ENCODE measurements at places on chromosomes 12 and 14.

GRCh38 chr14:87613881-87614280 lies 379.1 kb downstream of the GALC start:
- no peak for DNase-seq

DNA sequence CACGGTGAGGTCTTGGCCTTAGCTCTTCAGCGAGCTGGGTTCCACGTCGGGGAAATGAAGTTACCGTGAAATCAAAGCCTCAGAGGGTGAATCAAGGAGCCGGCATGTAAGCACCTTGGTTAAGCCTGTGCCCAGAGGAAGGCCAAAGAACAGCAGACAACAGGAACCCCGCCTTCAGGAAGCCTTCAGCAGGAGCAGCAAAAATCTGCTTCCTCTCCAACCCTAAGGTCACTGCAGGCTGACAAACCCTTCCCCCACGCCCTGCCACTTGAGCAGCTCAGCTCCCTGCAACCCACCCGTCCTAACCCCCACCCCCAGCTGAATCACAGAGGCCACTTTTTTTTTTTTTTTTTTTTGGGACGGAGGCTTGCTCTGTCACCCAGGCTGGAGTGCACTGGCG lies 72.9 kb upstream of the LTA4H start:
- DNase-seq: no peak

DNA sequence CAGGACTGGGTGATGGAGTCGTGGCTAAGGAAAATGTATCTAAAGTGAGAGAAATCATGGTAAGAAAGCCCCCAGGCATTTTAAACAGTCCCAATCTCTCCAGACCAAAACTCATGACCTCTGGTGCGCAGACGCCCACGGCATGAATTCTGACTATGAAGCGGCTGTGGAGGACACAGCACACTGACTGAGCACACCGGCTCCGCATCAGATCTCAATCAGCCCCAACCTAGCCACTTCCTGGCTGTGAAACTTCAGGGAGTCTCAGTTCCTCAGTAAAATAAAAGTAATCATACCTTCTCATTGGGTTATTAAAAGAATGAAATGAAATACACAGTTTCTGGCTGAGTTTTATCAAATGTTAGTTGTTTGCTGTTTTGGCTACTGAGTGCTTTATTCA lies 38.7 kb downstream of the SETD3 start:
- DNase-seq: no peak

DNA sequence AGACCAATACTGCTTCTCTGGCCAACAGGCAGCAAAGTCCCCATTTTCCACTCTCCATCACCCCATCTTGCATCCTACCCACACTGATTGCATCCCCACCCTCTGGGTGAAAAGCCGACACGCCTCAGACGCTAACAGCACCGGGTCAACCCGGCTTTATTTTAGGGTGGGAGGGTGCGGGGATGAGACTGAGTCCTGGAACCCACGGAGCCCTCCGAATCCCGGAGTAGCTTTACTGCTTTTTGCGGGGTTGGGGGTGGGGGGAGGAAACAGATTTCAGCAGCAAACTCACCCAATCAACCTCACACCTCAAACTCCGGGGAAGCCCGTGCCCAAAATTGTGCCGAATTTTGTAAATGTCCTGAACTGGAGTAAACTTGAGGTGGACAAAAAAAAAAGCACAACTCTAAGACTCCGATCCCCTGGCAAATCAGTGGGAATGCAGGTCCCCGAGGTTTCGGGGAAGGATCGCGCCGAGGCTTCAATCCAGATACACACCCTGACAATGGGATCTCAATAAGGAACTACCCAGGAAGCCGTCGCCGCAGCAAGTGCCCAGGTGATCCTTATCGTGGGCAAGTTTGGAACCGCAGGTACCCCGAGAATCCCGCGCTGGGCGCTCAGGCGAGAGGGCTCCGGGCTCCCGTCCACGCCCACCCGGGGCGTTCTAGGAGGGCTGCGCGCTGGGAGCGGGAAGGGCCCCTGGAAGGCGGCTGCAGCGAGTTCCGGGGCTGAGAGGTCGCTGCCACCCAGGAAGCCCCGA lies 1.1 kb downstream of the GCH1 start:
- DNase-seq: peak; percentile 46

- DNase-seq: no peak
These were observed 186.2 kb upstream of the C14orf180 start for GRCh38 chr14:104393199-104393897.

- DNase-seq: no peak
These were observed 14.2 kb upstream of the PLEK2 start for GRCh38 chr14:67426161-67426560.

DNA sequence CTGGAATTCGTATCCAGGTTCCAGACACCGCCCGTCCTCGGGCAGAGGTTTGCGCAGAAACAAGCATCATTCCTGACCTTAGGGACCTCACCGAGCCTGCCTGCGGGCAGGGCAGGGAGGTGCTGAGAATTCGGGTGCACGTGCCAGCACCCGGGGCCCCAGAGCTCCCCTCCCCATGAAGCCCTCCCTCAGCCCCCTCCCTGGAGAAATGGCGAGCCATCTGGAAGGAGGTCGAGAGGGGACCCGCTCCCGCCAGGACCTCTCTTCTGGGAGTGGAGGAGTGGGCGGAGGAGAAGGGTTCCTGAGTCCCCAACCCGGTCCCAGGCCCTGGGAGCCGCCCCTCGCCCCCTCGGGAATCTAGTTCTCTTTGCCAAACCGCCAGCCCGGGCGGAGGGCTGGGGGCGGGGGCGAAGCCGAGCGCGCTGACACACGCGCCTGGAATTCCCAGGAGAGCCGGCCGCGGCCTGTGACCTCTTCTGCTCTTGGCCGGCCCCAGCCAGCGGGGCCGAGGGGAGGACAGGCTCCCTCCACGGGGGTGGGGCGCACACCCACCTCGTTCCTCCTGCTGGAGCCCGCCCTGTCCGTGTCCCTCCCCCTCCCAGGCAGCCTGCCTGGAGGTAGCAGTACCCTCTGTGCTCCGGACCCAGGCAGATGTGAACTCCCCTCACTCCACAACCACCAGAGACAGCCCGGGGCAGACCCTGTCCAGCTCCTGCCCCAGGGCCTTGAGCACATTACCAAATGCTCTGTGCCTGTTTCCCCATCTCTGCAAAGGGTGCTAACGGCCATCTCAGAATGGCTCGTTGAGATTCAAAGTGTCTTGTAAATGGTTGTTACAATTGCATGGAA lies 23.0 kb upstream of the GPR132 start:
- no peak for DNase-seq

DNA sequence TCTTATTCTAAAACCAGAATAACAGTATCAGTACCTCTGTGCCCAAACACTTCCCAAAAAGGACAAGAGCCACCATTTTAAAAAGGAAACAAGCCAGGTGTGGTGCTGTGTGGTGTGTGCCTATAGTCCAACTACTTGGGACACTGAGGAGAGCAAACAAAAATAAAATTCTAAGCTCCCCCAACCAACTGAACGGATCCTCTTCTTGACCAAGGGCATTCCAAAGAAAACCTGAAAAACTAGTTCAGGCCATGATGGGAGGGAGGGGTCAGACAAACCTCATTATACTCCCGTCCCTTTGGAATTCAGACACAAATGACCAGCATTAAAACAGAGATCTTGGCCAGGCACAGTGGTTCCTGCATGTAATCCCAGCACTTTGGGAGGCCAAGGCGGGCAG lies 20.5 kb downstream of the SLC11A2 start:
- no peak for DNase-seq

DNA sequence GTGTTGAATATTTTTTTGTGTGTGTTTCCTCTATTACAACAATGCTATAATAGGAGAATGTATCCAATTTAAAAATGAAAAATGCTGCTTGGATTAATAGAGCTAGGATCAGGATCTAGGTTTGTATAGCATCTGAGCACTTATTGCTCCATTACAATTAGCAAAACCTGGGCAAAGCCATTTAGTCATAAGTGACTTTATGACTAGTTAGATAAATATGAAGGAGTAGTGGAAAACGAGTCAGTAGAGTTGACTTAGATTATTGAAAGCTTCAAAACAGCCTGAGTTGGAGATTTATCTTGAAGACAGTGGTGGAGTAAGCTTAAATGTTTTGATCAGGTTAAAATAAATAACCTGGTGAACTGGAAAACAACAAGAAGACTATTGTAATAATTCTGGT lies 2.8 kb downstream of the MED21 start:
- DNase-seq: no peak

DNA sequence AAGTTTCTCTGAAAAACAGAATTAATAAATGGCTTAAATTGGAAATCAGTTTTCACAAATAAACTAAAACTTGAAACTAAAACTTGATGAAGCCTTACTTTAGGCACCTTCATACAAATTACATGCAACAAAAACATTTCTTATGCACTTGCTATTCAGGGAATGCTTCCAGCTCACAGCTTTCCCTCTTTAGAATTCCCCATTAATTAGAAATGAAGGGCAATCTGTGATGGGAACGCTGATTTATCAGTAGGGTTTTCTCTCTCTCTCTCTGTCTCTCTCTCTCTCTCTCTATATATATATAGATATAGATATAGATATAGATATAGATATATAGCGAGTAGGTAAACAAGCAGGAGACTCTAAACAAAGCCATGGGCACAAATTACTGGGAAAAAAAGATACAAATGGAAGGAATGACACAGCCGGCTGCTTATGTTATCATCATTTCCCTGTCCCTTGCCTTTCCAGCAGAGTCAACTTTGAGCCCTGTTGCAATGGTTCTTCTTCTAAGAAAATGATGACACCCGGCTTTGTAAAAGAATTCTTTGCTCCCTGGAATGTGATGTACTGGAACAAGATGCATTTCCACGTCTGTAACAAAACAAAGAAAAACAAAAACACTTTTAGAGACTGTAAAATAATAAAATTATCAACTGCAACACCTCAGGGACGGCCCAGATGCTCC lies 1121.6 kb upstream of the TMEM132C start:
- DNase-seq: no peak

GRCh38 chr12:117521346-117521745 lies 159.9 kb upstream of the NOS1 start:
- no peak for DNase-seq

GRCh38 chr12:57450057-57450456 lies 5.0 kb upstream of the INHBE start:
- DNase-seq: no peak

GRCh38 chr14:28652782-28653181 lies 113.8 kb upstream of the FOXG1 start:
- DNase-seq: no peak

GRCh38 chr12:64387197-64387816 lies 3.3 kb downstream of the C12orf56 start:
- no peak for DNase-seq

GRCh38 chr12:129203456-129203855 lies 350.2 kb downstream of the GLT1D1 start:
- DNase-seq: no peak

DNA sequence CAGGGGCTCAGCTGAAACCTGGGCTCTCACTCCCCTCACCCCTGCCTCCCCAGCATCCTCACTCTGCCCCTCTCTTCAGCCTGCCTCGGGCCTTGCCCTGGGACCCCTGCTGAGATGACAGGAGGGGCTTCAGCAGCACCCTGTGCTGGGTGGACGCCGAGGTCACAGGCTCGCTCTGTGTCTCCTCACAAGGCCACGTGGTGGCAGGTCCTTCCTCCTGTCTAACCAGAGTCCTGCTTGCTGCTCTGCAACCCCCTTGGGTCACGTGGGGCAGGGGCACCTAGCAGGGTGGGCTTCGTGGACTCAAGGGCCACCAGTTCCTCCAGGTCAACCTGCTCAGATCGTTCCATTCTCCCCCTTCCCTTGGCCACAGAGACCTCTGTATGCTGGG lies 90.4 kb downstream of the TMEM121 start:
- no peak for DNase-seq

- no peak for DNase-seq
These were observed 7.6 kb upstream of the NGB start for GRCh38 chr14:77278461-77279230.

GRCh38 chr14:58899317-58899713 lies 261.6 kb downstream of the DACT1 start:
- no peak for DNase-seq

Data from head of caudate nucleus (tissue), 42 donors.